ENCODE measurements at places on chromosomes 1 and 21. TPM values are rescaled to one million over a fixed set of nuclear protein-coding genes. Genes with fewer than 3 reads are reported as not detected.

DNA sequence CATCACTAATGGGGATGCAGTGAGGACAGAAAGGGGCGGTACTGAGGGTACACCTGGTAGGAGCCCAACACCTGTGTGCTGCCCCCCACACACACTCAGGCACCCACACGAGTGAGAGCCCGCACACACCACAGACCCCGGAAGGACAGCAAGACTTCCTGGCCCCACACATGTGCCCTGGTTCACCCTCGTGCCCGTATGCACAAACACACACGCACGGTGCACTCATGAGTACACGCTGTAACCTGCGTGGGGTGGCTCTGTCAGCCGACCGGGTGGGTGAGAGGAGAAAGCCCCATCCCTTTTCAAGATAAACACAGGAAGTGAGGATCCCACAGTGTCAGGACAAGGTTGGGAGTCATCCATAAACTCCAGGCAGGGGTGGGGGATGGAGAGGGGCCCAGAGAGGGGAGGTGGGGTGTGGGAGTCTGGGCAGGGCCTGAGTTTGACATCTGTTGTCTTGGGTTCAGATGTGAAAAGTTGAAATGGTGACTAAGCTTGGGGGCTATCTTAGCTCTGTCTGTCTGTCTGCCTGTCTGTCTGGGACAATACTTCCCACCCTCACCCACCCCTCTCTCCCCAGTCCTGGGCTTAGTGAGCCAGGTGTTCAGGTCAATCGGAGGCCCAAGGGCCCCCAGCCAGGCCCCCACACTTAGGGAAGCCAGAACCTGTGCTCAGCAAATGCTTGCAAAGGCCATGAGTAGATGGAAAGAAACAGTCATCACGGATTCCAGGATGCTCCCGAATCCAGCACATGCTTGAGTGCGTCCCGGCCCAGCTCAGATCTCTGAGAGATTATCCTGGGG lies 119.8 kb upstream of the ZBTB40 start:
- H3K27me3 ChIP-seq = peaks cover 6% of the 10 kb centered on the region
- no peak for DNase-seq
- no peak overlapping the region for H3K27ac ChIP-seq
- no peaks in the 10 kb centered on the region for H3K4me1 ChIP-seq
- H3K36me3 ChIP-seq = no peaks in the 10 kb centered on the region
- no peak overlapping the region for H3K4me3 ChIP-seq

The GIPC2 gene
- 4.0 TPM for total RNA-seq

The MCL1 gene
- total RNA-seq = 180 TPM

DNA sequence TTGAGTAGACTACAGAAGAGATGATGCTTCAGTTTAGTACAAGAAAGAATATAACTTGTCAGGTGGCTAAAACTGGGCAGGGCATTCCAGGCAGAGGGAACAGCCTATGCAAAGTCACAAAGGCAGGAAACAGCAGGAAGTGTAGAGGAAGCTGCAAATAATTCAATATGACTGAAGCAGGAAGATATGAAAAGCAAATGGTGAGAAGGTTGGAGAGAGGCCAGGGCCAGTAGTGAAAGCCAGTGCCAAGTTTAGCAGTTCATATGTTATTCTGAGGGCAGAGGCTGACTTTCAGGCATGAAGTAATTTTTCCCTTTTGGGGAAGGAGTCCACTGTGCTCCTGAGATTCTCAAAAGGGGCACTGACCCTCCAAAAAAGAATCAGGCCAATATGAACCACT lies 8.0 kb upstream of the YBX1 start:
- no peaks in the 10 kb centered on the region for H3K27me3 ChIP-seq
- no peak overlapping the region for H3K4me3 ChIP-seq
- H3K4me1 ChIP-seq = no peaks in the 10 kb centered on the region
- H3K36me3 ChIP-seq = peaks cover 33% of the 10 kb centered on the region

The AKR7A3 gene
- total RNA-seq = not detected

DNA sequence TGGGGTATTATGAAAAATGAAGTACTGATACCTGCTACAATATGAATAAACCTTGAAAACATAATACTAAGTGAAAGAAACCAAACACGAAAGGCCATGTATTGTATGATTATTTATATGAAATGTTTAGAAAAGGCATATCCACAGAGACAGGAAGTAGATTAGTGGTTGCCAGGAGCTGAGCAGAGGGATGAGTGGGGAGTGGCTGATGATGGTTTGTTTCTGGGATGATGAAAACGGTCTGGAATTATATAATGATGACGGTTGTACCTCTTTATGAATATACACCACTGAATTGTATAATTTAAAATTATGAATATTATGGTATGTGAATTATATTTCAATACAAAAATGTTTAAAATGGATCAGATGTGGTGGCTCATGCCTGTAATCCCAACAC lies 63.8 kb upstream of the MPC2 start:
- H3K27me3 ChIP-seq = no peaks in the 10 kb centered on the region
- no peaks in the 10 kb centered on the region for H3K4me1 ChIP-seq
- no peak overlapping the region for H3K27ac ChIP-seq
- peaks cover 10% of the 10 kb centered on the region for H3K36me3 ChIP-seq
- DNase-seq = no peak

- H3K27ac ChIP-seq = no peak overlapping the region
- H3K27me3 ChIP-seq = peaks cover 2% of the 10 kb centered on the region
- DNase-seq = no peak
- H3K4me1 ChIP-seq = no peaks in the 10 kb centered on the region
- no peaks in the 10 kb centered on the region for H3K36me3 ChIP-seq
- no peak overlapping the region for H3K4me3 ChIP-seq
These were observed 12.0 kb upstream of the VWA5B1 start for GRCh38 chr1:20278692-20279130.

DNA sequence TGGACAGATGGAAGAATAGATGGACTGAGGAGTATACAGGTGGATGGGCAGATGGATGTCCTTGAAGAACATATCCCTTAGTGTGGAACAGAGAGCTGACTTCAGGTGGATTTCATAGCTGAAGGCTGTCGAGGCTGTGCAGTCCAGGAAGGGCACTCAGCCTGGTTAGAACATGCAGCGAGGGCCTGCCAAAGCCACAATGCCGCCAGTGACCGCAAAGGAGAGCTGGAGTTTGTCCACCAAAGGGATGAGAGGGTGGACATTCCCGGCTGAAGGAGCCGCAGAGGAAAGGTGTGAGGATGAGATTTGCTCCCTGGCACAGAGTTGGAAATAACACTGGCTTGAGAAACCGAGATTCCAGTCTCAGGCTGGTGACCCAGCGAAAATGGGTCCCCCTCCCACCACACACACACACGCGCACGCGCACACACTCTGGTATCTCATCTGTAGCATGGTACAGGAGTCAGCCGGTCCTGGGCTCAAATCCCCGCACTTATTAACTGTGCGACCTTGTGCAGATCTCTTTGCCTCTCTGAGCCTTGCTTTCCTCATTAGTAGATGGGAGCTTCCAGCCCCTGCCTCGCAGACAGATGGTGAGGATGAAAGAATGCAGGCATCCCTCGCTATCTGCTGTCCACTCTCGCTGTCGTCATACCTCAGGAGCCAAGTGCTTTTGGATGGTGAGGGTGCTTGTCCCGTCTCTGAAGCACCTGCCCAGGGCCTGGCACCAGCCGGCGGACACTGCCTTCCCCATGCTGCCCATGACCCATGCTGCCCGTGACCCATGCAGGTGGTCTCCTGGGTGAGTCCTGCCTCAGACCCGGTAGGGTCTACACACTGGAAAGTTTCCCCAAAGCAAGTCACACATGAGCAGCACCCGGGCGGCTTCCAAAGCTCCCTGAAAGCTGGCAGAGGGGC lies 26.8 kb upstream of the EFHD2 start:
- H3K4me1 ChIP-seq = no peaks in the 10 kb centered on the region
- no peak overlapping the region for H3K4me3 ChIP-seq
- H3K27me3 ChIP-seq = no peaks in the 10 kb centered on the region
- no peak for DNase-seq

DNA sequence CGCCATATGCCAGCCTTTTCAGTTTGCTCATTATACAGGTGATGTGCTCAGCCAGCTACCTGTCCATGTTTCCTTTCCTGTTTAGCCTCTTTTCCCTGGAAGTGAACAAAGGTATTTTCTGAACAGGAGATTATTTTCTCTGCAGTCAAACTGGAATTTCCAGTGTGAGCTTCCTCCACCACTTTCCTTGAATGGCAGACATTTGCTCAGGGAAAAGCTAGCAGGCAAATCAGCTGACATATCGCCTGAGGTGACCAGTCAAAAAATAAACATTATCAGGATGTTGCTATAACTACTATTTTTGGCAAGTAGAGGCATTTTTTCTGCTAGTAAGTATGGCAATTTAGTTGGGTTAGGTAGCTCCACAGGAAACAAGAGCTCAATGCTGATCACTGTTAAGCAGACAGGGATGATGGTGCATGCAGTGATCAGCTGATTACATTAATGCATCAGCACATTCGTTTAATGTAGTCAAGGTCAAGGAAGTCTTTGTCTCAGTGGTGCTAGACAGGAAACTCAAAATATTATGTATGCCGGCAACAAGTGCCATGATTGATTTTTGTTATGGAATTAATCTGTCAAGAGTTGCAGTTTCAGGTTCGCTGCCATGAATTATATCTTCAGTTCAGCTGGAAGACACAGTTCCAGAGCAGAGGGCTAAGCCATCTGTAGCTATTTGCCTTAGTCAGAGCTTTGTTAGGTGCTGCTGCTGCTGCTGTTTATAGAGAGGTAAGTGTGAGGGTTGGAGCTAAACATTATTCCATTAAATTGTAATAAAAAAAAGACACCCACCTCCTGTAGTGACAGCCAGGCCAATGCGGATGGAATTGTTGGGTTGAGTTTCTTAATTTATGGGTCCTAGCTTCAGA lies 179.7 kb upstream of the ST6GALNAC5 start:
- H3K4me1 ChIP-seq = no peaks in the 10 kb centered on the region
- H3K27me3 ChIP-seq = no peaks in the 10 kb centered on the region
- no peak for DNase-seq
- no peaks in the 10 kb centered on the region for H3K36me3 ChIP-seq
- no peak overlapping the region for H3K27ac ChIP-seq

GRCh38 chr1:202361701-202362100 lies 13.2 kb downstream of the PPP1R12B start:
- H3K27me3 ChIP-seq = no peaks in the 10 kb centered on the region
- H3K27ac ChIP-seq = no peak overlapping the region
- DNase-seq = no peak
- H3K4me1 ChIP-seq = no peaks in the 10 kb centered on the region

DNA sequence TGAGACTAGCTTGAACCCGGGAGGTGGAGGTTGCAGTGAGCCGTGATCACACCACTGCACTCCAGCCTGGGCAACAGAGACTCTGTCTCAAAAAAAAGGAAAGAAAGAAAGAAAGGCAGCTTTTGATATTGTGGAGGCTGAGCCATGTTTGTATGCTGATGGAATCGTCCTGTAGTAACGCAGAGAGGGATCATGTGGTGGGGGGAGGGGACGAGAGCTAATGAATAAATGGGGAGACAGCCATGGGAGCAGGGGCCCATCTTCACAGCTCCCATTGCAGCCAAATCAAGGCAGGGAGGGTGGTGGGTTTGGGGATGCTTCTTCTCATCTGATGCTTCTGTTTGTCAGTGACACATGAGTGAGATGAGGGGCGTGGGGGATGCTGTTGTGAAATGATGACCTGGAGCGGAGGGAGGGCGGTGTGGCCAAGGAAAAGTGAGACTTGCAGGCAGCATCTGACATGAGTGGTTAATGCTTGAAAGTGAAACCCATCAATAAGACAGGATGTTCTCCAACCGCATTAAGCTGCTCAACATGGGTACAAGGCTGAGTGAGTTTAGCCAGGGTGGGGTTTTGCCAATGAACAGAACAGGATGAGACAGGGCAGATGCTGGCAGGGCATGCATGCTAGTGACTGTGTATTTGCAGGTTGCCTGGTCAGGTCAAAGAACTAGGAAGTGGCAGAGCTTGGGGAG lies 16.7 kb downstream of the SPATA21 start:
- DNase-seq = no peak
- no peaks in the 10 kb centered on the region for H3K27me3 ChIP-seq
- no peaks in the 10 kb centered on the region for H3K4me1 ChIP-seq
- H3K36me3 ChIP-seq = no peaks in the 10 kb centered on the region

The CHI3L1 gene
- total RNA-seq = 27.1 TPM

The C1orf185 gene
- total RNA-seq = not detected

The GNG4 gene
- total RNA-seq = not detected

DNA sequence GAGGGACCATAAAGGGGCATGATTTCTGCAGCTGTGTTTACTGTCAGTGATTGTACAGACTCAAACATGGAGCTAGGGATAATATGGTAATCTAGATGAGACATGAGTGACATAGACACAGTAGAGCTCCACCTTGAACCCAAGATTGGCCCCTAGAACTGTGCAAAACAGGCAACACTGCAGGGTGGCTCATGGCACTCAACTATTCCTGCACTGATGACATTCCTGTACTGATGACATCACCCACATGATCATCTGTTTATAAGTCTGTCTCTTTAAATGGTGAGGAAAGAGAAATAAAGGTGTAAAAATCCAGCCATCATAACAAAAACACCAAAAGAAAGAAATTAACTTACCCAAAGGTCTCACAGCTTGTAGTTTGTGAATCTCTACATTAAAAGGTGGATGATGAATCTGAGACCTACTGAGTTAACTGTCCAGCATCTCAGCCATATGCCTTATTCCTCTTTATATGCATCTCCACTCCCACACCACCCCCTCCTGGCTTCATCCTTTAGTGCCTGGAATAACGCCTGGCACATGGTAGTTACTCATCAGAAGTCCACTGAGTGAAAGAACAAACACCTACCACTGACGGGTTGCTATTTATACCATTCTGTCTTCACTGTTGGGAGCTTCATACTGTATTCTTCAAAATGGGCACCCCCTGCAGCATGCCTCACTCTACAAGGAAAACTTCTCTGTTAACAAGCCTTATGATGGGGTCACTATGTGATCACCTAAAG lies at the start of gene LRRC53:
LRRC53 (minus strand) TSS at position 442 of the 746 bp plus-strand sequence. CDS start 29,262 bp downstream, outside the sequence.
- H3K4me3 ChIP-seq = no peak within 1 kb of the TSS
- no peaks in the 10 kb centered on the region for H3K27me3 ChIP-seq

The CYP4A11 gene
- total RNA-seq = not detected

The ATAD3C gene
- total RNA-seq = 2.6 TPM

DNA sequence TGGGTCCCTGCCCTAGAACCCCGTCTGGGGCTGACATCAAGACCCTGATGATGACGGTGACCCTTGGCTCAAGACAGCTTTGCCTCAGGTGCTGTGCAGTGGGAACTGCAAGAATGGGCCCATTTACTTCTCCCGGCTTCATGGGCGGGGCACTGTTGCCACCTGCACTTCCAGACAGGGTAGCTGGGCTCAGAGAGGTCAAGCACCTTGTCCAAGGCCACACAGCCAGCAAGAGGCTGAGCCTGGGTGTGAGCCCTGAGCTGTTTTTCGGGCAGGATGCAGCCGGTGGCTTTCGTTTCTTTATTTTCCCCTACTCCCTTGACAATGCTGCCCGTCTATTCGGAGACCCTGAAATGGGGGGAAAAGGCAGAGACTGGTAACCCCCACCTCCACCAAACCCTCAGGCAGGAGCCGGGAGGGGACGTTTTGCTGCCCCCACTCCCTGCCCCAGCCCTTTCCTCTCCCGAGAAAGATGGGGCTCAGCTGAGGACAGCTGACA lies 91.7 kb downstream of the PRDM16 start:
- no peaks in the 10 kb centered on the region for H3K36me3 ChIP-seq
- H3K4me1 ChIP-seq = peaks cover 9% of the 10 kb centered on the region
- no peak overlapping the region for H3K27ac ChIP-seq
- no peak overlapping the region for H3K4me3 ChIP-seq

Data from heart left ventricle (tissue), 16 donors.